ENCODE measurements at places on chromosomes 2 and 18.

- no peak for DNase-seq
These were observed 1256.8 kb downstream of the LRP1B start for GRCh38 chr2:140873915-140874531.

GRCh38 chr18:3649633-3650426 is 199.9 kb downstream of the TGIF1 start:
- no peak for DNase-seq

- DNase-seq = no peak
These were observed 987.4 kb downstream of the SUCLG1 start for GRCh38 chr2:83471655-83472054.

DNA sequence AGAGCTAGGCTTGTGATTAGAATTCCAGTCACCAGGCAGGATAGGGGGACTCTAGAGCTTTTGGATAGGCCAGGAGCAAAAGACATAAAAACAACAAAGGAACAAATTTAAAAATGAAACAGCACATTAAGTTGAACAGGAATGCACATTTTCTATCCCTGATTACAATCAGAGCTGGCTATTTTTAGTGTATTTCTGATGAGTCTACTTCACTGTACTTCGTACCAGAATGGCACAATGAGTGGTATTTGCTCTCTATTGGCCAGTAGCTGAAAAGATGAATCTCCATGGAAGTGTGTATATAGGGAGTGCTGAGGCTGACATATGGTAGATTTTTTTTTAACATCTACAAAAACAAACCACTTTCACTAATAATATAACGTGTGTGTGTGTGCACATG is 34.2 kb upstream of the LRRTM1 start:
- DNase-seq = no peak

DNA sequence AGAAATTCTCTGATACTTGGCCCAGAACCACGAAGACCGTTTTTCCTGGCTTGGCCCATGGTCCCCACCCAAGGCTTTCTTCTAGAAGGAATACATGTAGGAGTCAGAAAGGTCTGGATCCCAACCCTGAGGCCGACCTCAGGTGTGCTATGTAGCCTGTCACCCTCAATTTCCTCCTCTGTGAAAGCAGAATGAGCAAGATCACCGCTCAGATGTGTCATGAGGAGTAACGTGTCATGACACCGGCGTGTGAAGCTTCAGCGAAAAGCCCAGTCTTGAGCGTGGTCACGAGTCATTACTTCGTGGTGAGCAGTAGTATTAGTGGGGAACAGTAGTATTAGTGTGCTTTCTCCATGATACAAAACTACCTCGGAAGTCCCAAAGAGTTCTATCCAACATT is 103.4 kb downstream of the ALPK2 start:
- no peak for DNase-seq

DNA sequence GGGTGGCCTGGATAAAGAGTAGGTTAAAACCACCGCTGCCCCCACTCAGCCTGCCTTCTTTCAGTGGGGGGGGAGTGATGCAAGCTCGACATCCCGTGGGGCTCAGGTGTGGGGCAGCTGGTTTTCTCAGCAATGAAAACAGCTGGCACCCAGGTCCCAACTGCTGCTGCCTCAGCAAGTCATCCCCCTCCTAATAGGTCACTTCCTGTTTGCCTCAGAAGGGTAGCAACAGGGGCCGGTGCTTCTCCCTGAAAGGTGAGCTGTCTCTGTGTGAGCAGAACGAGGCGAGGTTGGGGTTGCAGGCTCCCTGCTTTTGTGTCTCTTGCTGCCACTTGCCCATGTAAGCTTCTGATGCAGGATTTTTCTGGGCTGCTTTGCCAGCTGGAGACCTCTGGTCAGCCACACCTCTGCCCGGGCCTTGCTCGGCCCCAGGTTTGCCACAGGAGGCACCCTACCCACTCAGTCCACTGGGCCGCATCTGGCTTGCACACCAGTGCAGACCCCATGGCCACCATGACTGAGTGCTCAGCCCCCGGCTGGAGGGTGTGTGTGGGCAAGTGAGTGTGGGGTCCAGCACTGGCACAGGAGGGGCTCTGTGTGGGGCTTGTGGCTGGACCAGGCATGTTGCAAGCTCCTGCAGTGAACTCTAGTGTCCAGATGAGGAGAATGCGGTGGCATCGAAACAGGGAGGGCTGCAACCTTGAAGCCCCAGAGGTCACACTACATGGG is 11.5 kb upstream of the ASB1 start:
- DNase-seq = peak; percentile 18

GRCh38 chr2:175035806-175036205 is 30.6 kb upstream of the CHN1 start:
- DNase-seq = no peak

- no peak for DNase-seq
These were observed 115.4 kb downstream of the KYNU start for GRCh38 chr2:142992840-142993239.

GRCh38 chr2:162458240-162458639 is 114.3 kb downstream of the GCA start:
- no peak for DNase-seq

DNA sequence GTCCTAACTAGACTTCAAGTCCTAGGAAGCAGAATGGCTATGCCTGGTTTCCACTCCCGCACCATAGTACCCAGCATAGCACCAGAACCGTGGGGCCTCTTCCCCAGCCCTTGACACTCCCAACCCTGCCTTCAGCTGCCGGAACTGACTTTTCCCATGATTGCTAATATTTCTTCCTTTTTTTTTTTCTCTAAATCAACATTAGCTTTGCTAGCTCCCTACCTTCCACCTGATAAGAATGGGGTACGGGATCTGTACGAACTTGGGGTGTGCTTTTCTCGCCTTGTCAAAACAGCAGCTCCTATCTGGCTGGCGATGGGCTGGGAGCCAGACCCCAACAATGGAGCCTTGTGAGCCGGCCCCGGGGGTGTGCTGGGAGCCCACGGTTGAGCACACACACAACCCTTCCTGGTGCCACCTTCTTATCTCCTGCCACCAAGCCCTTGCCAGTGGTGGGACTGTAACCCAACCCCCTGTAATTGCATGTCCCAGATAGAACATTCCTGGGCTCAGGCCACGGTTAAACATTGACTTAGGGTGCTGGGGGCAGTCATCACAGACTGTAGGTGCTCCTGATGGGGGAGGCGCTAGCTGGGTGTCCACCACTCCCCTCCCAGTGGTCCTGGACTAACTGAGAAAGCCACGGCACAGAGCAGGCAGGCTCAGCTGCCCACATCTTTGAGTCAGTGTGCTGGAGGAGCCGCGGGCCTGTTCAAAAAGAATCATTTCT is 213.0 kb upstream of the HAAO start:
- no peak for DNase-seq

- DNase-seq = no peak
These were observed 136.5 kb upstream of the ETAA1 start for GRCh38 chr2:67260343-67261277.

- DNase-seq = no peak
These were observed 452.6 kb downstream of the CDH2 start for GRCh38 chr18:27724362-27724761.

- no peak for DNase-seq
These were observed 276.3 kb upstream of the ERBB4 start for GRCh38 chr2:212814941-212815340.

DNA sequence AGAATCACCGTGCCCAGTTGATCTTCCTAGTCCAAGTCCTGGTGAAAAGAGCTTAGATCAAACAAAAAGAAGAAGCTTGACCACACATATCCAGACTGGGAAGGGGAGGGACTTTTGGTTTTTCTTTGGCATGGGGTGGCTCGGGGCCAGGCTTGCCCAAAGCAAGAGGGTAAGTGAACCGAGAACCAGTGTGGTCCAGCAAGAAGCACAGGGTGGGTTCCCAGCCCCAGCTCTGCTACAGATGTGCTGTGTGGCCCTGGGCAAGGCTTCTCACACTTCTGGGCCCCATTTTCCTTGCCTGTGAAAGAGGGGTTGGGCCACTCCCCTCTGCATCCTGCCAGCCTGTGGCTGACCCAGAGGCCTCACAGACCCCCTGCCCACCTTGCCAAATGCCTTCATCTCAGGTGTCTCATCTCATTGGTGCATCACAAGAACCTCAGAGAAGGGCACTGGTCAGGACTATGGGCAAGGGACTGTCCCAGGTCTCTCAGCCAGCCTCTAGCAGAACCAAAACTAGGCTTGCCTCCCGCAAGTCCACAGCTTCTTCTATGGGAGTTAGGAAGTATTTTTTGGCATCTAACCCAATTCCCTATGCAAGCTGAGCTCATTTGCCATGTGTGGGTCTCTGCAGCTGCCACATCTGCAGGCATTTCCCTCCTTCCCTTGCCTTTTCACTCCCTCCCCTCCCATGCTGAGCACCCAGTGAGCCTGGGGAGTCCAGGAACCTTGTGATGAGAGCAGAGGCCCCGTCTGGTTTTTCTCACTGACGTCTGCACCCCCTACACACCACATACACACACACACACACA is 6.9 kb downstream of the ATP6V1B1 start:
- DNase-seq = no peak

GRCh38 chr18:79494936-79495335 is 99.2 kb downstream of the NFATC1 start:
- DNase-seq = no peak

- no peak for DNase-seq
These were observed 97.1 kb upstream of the ZNF516 start for GRCh38 chr18:76592096-76592495.

- peak; percentile 6 for DNase-seq
These were observed 47.0 kb upstream of the TGIF1 start for GRCh38 chr18:3402982-3403451.

DNA sequence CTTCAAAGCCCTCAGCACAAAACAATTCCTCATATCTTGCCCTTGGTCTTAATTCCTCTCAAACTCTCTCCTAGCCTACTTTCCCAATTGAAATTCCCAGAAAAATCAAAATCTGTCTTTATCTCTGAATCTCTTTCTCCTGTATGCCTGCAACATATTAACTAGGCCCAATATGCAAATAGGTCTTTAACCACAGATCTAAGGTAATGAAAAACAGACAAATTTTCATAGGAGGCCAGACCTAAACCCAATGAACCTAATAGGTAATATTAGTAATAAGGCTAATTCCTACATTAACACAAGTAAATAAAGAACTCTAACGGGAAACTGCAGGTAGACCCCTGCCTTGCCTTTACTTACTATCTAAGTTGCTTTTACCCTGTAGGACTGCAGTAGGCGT is 41.4 kb downstream of the WDR33 start:
- DNase-seq = no peak

DNA sequence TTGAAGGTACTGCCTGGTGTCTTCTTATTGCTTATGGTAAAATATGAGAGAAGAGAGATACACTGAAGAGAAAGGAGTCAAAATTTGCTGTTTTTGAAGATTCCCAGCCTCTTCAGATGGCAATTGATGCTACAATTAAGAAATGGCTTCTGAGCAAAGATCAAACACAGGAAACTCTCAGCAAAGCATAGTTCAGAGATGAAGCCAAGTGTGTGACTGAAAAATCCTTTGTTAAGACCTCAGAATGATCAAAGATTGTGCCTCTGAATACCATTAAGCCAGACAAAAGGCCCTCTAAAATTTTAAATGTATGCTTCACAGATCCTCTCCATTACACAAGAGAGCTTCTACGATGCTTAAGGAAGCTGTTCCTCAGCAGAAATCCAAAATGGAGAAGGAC is 216.3 kb downstream of the UXS1 start:
- DNase-seq = no peak

- no peak for DNase-seq
These were observed 273.1 kb upstream of the SLC14A2 start for GRCh38 chr18:45342166-45342565.

DNA sequence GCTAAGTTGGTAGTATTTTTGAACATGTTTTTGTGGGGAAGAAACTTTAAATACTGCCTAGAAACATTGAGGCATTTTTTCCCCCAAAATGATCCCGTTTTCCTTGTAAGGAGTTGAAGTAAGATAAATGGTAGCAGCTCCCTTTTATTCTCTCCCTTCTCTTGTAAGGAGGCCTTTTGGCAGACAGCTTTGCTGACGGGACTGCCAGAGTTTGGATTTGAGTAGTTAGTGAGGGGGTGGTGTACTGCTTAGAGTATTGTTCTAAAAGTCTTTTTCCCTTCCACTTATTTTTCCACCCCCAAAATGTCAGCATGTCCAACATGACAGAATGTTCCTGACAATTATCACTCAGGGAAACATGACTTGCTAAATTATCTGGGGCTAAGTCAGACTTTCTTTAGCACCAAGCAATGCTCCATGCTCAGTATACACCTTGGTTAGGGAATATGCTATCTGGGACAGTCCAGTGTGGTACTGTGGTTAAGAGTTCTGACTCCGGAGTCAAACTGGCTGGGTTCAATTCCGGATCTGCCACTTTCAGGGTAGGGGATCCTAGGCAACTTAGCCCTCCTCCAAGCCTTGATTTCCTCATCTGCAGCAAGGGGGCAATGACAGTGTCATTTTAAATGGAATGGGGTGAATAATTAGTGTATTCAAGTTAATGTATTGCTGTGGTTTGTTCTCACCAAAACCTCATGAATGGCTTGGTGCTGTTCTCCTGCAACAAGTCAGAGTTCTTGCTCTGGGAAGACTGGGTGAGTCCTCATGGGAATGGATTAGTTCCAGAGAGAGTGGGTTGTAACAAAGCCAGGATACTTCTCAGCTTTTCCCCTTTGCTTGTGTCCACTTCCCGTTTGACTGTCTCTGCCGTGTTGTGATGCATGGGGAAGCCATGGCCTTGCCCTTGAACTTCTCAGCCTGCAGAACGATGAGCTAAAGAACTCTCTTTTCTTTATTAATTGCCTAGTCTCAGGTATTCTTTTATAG is 116.2 kb downstream of the TANC1 start:
- no peak for DNase-seq

DNA sequence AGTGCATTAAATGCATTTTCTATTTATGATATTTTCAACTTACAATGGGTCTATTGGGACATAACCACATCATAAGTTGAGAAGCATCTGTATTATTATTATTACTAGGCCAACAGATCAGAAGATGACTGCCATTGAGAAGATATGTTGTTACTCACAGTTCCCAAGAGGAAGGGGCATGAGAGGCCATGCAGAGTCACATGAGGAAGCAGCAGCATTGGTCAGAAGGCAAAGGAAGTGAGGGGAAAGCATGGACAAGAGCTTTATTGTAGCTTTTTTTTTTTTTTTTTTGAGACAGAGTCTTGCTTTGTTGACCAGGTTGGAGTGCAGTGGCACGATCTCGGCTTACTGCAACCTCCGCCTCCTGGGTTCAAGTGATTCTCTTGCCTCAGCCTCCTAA is 66.2 kb upstream of the LCLAT1 start:
- DNase-seq = no peak

GRCh38 chr18:79575891-79576685 is 103.5 kb upstream of the CTDP1 start:
- DNase-seq = no peak

DNA sequence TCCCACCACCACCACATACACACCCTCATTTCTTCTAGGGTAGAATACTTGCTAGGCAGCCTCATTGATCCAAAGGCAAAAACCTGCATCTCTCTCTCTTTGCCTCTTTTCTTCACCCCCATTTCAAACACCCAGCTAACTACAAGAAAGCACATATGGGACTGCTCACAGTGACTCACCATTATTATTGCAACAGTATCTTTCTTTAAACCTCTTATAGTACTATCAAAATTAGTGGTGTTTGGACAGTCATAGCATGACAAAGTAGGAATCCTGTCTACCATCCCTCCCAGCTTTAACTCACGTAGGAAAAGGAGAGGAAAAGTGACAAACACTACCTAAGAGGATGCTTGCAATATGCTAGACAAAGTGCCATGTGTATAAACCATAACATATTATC is 422.5 kb upstream of the CRIM1 start:
- DNase-seq = no peak

GRCh38 chr2:68579689-68580088 is 63.7 kb upstream of the PROKR1 start:
- no peak for DNase-seq

GRCh38 chr2:70596293-70596692 is 42.7 kb upstream of the TGFA start:
- no peak for DNase-seq

GRCh38 chr18:49768051-49768391 is 45.3 kb downstream of the ACAA2 start:
- DNase-seq = no peak

All from CD4-positive, alpha-beta T cell treated with Interleukin-12 subunit alpha and Interleukin-12 subunit beta, for 1 hour (primary cell).